ENCODE measurements at places on chromosomes 3 and 15. TPM values are rescaled to one million over a fixed set of nuclear protein-coding genes. Genes with fewer than 3 reads are reported as not detected.

FOXP1 gene
- total RNA-seq, result 72.4 TPM

MRPS25 gene
- total RNA-seq, result 31.3 TPM

CPN2 gene
- total RNA-seq, result not detected

THRB gene
- 24.4 TPM for total RNA-seq

ROPN1 gene
- not detected for total RNA-seq

SLC15A2 gene
- 1.7 TPM for total RNA-seq

DNA sequence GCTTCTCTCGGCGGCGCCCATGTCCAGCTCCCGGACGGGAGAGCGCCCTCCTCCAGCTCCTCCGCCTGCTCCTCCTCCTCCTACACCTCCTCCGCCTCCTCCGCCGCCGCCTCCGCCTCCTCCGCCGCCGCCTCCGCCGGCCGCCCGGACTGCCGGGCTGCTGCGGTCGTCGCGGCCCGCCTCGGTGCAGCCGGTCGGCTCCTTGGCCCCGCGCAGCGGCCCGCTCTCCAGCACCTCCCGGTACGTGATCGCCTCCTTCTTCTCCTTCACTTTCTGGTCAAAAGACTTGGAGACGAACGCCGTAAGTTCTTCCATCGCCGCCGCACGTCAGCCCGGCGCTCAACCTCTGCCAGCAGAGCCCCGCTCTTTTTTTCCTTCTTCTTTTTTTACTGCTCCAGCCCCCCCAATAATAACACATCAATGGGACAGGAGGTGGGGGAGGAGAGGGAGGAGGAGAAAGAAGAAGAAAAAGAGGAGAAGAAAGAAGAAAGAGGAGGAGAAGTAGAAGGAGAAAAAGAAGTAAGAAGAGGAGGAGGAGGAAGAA is 438 bp downstream of the SHOX2 start:
- no peak for DNase-seq

DNA sequence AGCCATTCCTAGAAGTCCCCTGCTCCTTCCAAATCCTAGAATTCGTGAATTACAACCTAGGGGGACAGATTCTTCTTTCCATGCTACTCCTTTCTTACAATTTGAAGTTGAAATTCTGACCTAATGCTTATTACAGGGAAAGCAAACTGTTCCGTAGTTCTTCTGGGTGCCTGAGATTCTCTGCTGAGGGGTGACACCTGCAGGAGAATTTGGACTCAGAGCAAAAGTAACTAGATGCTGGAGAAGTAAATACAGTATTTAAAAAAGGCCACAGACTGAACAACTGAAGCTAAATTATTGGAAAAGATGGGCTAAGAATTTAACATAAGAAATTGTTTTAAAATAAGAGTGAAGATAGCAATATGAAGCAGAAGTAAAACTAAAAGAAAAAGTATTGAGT is 37.9 kb downstream of the ACAD9 start:
- DNase-seq, result no peak

DNA sequence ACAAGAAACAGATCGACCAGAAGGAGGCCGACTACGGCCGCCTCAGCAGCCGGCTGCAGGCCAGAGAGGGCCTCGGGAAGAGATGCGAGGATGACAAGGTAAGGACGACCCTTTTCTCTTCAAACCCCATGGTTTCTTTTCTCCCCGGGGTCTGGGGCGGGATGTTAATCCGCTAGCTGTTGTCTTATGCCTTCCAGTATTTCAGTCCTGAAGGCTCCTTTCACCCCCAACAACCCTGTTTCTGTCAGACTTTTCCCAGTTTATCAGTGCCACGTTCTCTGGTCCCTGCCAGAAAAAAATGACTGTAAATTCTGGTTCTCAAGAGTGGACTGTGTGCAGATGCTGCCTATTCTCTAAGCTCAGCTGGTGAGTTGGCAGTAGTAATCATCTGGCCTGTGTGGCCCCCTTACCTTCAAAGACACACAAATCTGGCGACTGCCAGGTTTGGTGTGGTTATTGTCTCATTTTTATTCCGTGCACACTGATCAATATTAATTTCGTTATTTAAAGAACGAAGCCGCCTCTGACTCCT is 806 bp downstream of the GOLM2 start:
- no peak for DNase-seq

DNA sequence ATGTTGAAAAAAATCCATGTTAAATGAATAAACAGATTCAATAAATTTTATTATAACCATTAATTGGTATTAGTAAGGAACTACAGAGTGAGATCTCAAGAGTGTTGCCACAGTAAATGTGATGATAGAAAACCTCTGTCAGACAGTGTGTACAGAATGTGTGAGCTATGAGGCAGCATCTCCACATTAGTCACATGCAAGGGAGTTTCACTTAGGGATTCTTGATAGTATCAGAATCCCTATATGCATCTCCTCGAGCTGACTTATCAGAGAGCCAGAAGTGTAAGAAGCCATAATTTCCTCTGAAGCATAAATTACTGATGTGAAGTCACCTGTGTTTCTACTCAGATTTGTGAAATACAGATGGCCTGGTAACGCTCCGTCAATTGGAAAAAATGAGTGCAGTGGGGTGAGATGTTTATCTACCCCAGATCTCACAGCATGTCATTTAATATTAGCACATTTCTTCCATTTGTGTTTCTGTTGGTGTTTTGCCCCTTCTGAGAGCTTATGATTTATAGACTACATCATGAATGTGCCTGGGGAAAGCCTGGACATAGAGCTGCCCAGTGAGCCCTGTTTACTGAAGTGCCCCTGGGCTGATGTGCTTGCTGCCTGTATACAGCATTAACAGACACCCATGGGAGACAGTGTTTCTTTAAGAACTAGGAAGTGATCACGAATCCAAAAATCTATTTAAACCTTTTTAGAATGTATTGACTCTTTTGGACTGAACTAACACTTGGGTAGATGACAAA is 262.4 kb downstream of the CPNE4 start:
- DNase-seq, result no peak

GRCh38 chr15:100211855-100212850 is 129.6 kb downstream of the ADAMTS17 start:
- no peak for DNase-seq

GRCh38 chr3:35528728-35529127 is 110.6 kb upstream of the ARPP21 start:
- DNase-seq, result no peak

DNA sequence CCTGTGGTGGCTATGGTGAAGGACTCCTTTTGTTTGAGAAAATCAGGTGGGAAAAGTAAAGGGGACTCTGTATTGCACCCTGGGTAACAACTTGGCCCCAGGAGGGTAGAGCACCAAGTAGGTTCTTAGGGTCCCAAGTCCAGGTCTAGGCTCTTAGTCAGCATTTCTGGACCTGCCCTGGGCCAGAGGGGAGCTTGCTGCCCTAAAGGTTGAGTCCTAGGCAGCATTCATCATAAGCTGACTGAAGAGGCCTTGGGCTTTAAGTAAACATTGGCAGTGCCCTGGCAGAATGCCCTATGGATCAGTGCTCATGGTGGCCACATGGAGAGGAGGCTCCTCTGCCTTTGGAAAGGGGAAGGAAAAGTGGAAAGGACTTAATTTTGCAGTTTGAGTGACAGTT is 268.5 kb upstream of the CTNNB1 start:
- no peak for DNase-seq

GRCh38 chr3:103136621-103137020 is 701.8 kb downstream of the ZPLD1 start:
- DNase-seq, result no peak

DNA sequence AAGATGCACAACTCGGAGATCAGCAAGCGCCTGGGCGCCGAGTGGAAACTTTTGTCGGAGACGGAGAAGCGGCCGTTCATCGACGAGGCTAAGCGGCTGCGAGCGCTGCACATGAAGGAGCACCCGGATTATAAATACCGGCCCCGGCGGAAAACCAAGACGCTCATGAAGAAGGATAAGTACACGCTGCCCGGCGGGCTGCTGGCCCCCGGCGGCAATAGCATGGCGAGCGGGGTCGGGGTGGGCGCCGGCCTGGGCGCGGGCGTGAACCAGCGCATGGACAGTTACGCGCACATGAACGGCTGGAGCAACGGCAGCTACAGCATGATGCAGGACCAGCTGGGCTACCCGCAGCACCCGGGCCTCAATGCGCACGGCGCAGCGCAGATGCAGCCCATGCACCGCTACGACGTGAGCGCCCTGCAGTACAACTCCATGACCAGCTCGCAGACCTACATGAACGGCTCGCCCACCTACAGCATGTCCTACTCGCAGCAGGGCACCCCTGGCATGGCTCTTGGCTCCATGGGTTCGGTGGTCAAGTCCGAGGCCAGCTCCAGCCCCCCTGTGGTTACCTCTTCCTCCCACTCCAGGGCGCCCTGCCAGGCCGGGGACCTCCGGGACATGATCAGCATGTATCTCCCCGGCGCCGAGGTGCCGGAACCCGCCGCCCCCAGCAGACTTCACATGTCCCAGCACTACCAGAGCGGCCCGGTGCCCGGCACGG is 991 bp downstream of the SOX2 start:
- DNase-seq, result no peak

GRCh38 chr3:131819381-131820055 is 215.3 kb downstream of the CPNE4 start:
- DNase-seq, result no peak

GRCh38 chr3:194261581-194262063 is 89.5 kb downstream of the CPN2 start:
- DNase-seq, result no peak

- DNase-seq, result no peak
These were observed 198.1 kb downstream of the MBNL1 start for GRCh38 chr3:152466784-152467183.

- DNase-seq, result no peak
These were observed 100.9 kb downstream of the P3H2 start for GRCh38 chr3:190019844-190020243.

- no peak for DNase-seq
These were observed 33.9 kb downstream of the GRK7 start for GRCh38 chr3:141796889-141797781.

DNA sequence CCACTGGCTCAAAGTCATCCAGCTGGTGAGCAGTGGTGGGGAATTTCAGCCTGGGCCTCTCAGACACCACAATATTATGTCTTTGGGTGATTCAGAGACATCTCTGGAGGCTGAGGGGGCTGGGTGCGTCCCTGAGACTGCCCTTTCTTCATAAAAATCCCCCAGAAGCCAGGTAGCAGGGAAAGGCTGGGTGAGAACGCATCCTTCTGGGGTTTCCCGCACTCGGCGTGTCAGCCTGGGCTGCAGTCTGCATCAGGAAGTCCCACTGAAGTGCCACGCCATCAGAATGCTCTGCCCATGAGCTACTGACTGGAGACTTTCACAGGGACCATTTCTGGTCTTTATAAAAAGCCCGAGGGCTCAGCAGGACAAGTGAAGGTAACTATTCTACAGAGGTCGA is 148.8 kb upstream of the SLC6A11 start:
- no peak for DNase-seq

GRCh38 chr3:40663280-40663679 is 138.5 kb downstream of the ZNF621 start:
- no peak for DNase-seq

GRCh38 chr15:90598031-90598577 is 68.4 kb downstream of the CRTC3 start:
- DNase-seq, result no peak

DNA sequence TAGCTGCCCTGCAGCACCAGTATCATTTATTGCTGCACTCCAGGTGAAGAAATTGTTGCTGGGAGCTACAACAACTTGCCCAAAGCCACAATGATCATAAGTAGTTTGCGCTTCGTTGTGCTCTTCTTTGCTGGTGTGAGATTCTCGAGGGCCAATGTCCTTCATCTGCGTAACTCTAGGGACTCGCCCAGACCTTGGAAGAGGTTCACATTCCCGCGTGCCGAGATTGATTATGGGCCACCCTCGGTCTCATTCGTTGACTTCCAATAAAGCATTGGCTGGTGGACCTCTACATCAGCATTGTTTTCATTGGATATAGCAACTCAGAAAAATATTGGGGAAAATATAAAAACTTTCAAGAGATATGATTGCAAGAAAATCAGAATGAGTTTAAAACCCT is 423 bp upstream of the PHLDB2 start:
- DNase-seq, result no peak

GRCh38 chr3:94026623-94027022 is 1.8 kb downstream of the STX19 start:
- no peak for DNase-seq

DNA sequence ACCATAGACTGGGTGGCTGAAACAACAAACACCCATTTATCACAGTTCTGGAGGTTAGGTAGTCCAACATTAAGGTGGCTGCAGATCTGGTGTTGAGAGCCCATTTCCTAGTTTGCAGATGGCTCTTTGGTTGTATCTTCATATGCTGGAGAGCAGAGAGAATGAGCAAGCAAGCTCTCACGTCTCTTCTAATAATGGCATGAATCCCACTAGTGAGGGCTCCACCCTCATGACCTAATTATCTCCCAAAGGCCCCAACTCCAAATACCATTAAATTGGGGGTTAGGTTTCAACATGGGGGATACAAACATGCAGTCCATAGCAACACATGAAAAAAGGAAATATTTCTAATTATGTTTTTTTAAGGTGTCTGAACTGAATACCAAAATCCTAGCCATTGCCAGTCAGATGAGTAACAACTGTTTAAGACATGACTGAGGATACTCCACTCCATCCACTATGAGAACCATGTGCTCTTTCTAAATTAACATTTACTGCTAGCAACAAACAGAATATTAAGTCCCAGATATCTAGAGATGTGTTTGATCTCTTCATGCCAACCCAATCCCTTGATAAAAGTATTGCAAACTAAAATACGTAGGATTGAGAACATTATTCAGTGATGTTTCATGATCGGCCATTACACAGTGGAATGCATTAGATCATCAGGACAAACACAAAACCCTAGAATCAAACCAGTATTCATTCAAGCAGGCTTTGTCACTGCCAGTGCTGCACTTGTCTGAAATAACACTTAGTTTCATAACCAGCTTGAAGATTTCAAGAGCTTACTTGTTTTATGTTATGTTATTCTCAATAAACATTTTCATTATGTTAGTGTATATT is 340.3 kb downstream of the SLC9A9 start:
- no peak for DNase-seq

DNA sequence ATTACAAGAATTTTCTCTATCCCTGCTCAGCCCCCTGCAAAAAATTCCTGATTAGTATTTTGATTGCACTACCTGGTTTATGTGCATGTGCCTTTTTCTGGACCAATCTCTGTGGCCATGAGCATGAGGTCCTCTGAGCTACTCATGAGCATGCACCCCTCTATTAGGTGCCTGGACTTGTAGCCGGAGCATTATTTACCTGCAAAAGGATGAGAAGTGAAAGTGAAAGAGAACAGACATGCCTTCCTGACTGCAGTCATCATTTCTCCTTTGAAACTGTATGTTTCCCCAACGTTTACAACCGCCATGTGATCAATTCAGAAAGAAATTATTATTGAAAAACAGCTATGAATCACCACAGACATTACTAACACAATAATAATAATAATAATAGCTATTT is 1008.8 kb downstream of the ROBO2 start:
- DNase-seq, result no peak

GRCh38 chr3:25246913-25247312 is 181.2 kb upstream of the RARB start:
- no peak for DNase-seq
